Kidney tubule cell (primary cell): ENCODE measurements at places on chromosomes 3 and 15.

DNA sequence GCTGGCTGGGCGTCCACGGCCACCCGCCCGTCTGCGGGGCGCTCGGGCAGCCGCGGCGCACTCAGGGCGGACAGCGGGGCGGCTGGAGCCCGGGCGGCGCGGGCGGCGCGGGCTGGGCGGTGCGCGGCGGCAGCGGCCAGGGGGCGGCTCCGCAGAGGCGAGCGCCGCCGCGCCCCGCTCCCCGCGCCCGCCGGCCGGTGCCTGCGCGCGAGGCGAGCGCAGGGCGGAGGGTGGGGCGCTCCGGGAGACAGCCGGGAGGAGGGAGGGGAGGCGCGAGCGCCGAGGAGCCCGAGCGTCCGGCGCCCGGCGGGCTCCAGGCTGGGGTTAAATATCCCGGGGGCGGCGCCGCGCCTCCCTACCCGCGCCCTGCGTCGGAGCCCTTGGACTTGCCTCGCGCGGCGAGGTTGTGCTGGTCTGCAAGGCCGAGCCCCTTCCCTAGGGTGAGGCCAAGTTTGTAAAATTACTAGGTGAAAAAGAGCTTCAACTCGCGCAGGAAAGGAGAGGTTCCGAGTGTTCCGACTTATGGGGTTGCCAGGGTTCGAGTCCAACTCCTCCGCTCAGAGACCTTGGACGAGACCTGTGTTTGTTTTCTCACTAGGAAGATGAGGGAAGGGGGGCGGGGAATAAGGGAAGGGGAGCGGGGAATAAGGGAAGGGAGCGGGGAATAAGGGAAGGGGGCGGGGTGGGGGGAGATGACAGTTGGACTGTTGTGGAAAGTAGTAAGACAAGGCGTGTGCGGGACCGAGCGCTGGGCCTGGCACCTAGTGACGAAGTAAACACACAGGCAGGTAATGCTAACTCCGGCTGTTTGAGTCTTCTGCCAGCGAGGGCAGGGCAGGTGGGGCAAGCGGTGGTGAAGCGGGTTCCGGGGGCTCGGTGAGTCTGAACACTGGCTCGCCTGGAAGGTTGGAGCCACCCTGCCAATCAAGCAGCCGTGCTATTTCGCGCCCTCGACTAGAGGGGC lies at the start of gene TNFAIP8L3:
Gene TNFAIP8L3 (minus strand): TSS at position 301 of the 964 bp plus-strand sequence. CDS start 311 bp downstream, outside the sequence.
- DNase-seq = no peak

GRCh38 chr3:143973259-143974021 lies 1.8 kb downstream of the DIPK2A start:
- peak; percentile 75 for DNase-seq

DNA sequence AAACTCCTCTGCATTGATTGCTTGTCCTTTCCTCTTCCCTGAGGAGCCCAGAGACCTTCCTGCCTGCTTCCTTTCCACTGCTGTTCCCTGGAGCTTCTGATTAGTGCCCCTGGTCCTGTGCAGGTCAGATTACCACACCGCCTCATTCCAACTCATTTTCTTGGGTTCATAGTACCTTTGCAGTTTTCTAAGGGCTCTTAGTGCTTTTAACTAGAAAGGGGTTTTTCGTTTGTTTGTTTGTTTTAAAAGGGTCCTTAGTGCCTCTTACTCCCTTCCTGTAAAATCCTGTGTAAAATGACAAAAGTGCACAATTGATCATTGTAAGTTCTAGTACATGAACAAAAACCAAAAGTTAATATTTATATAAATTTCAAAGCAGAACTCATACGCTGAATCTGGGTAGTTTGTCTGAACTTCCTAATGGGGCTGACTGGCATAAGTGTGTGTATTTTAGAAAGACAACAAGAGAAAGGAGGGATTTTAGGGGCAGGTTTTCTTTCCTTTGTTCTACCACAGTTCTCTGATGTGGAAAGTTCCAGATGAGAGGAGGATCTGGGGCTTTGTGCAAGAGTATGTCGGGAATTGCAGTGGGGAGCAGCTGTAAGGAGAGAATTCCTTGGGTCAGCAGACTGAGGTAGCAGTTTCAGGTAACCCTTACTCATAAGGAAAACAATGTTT lies 30.6 kb downstream of the SNRK start:
- peak; percentile 67 for DNase-seq

DNA sequence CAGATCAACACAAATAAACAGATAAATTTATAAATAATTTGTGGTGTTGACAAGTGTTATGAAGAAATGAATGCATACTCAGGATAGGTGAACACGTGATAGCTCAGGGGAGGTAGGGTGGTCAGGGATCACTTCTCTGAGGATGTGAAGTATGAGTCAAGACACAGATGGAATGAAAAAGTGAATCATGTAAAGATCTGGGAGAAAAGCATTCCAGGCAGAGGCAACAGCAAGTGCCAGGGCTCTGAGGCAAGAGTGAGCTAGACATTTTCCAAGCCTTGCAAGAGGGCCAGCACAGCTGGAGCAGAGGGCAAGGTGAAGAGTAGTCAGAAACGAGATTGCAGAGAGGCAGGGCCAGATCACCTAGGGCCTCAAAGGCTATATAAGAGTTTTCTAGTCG lies 177.8 kb downstream of the WNT5A start:
- DNase-seq = peak; percentile 79

- no peak for DNase-seq
Measured at GRCh38 chr3:13243586-13243985, 170.4 kb upstream of the IQSEC1 start.

- no peak for DNase-seq
Measured at GRCh38 chr15:54681584-54681983, 515.2 kb downstream of the RSL24D1 start.

GRCh38 chr3:124158168-124158881 lies 166.4 kb upstream of the ROPN1 start:
- DNase-seq = no peak

DNA sequence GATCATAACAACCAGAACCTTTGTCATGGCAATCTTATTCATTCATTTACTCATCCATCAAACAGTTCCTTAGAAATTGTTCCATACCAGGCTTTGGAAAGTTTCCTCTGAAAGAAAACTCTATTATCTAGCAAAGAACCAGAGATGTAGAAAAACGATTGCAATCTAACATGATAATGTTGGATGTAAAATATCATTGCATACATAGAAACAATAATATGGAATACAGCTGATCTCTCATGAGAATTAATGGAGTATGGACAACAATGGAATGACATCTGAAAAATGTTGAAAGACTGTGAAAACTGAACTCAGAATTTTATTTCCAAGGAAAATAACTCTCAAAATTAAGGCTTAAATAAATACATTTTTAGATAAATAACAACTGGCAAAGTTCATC lies 665.4 kb downstream of the NLGN1 start:
- DNase-seq = no peak

GRCh38 chr3:126401611-126402160 lies 7.0 kb downstream of the CFAP100 start:
- DNase-seq = no peak

GRCh38 chr3:7271631-7272030 lies 410.7 kb downstream of the GRM7 start:
- DNase-seq = no peak

- no peak for DNase-seq
Measured at GRCh38 chr3:109572301-109572700, 235.0 kb upstream of the DPPA4 start.

DNA sequence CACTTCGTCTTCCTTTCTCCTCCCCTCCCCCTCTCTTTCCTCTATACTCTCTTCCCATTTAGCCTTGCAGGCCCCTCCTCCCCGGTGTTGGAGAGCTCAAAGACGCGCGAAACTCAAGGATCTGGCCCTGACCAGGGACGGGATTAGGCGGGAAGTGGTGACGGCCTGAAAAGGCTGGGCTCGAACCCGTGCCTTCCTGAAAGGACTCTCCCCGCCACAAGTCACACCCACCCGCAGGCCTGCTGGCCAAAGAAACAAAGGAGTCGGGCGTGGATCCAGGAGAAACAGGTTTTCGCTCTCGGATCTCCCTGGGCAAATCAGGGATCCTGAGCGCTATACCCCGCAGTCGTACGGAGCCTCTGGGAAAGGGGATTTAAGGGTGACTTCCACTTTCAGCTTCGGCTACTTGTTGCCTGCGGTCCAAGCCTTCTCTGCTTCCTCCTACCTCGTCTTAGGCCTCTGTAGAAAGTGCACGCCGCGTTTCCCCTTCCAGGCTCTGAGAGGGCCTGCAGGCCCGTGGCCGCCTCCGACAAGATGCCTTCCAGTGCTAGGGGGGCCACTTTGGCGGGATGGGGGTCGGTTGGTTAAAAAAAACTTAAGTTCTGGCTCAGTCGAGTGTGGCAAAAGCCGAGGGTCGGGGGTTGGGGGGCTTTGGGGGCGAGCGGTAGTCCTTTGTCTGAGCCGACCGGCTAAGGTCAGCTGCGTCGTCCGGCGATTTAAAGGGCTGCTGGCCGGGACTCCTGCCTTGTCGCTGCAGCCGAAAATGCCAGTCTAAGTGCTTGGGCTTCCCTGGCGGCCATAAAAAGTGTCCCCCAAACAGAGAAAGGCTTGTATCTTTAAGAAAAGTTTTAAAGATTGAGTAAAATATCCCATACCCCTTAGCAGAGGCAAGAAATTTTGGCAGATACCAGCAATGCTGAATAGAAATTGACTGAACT lies 8.2 kb downstream of the ZIC4 start:
- no peak for DNase-seq

DNA sequence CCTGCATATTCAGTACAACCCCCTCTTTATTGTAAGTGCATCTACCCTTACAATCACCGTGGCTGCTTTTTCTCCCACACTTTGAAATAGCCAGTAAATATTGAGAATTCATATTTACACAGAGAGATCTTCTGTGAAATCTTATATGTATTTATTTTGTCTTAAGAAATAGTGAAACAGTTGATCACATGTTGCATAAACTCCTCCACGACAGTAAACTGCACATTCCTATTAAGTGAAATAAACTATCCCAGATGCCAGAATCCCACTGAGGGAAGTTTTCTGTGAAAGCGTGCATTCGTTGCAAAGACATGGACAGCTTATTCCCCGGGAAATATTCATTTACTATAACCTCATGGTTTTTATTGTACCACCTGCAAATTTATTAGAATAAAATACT lies 796.0 kb downstream of the ROBO2 start:
- no peak for DNase-seq

GRCh38 chr3:182479419-182480336 lies 313.6 kb upstream of the ATP11B start:
- no peak for DNase-seq

GRCh38 chr3:35215525-35216500 lies 423.5 kb upstream of the ARPP21 start:
- no peak for DNase-seq

GRCh38 chr3:12751571-12751970 lies 7.5 kb downstream of the TMEM40 start:
- DNase-seq = peak; percentile 89
